Cerebellar nuclear complex (tissue), 1 donor: ENCODE measurements at places on chromosomes 2 and 18.

DNA sequence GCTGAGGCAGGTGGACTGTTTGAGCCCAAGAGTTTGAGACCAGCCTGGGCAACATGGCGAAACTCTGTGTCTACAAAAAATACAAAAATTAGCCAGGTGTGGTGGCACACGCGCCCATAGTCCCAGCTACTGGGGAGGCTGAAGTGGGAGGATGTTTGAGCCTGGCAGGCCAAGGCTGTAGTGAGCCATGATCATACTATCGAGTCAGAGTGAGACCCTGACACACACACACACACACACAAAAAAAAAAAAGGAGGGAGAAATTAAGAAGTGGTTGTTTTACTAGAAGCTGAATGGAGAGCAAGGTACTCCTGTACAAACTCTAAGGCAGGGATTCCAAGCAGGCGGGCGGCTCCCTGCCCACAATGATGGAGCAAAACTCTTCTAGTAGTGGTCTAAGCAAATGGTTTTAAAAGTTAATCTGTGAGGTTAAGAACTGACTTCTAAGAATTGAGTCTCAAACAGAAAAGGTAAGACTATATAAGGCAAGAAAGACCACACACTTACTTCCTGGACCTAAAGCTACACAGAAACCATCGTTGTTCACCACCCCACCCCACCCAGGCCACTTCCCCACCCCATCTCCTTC is 2.6 kb downstream of the ANKRD44 start:
- no peak for DNase-seq

DNA sequence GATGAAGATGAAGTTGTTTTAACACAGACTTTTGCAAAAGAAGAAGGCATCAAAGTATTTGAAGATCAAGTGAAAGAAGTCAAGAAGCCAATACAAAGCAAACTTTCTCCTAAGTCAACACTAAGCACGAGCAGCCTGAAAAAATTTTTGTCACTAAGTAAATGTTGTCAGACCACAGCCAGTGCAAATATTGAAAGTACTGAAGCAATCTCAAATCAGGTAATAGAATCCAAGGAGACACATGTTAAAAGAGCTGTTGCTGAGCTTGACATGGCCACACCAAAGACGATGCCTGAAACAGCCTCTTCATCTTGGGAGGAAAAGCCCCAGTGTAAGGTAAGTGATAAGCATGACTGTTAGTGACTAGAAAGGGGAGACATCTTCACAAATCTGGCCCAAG is 75.1 kb downstream of the FSIP2 start:
- DNase-seq, result no peak

DNA sequence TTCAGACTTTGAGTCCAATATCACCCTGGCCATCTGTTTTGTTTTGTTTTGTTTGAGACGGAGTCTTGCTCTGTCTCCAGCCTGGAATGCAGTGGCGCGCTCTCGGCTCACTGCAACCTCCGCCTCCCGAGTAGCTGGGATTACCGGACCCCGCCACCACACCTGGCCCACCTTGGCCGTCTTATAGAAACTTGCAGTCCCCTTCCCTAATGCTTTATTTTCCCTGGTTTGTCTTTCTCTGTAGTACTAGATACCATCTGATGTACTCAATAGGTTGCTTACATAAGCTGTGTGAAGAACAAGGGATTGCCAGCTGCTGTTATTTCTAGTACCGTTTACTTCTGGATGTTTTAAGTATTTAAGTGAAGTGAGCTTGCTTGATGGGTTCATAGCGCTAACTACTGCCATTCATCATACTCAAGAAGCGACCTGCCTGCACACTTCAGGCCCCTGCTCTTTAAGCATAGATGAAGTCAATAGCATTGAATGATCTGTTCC is 1.2 kb downstream of the RPL31 start:
- DNase-seq, result no peak

DNA sequence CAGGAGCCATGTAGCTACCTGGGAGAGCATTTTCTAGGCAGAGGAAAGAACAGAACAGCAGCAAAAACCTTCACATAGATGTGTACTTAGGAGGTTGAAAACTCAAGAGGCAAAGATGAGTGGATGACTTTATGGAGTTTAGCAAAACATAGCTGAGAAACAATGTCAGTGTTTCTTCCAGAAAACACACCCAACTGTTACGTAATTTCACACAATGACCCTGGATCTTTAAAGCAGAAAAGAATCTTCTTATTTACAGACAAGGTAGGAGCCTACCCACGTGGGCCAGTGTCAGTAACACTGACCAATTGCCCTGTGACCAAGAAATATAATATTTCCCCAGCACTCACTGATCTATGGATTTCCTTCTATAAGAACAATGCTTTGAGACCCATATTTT is 254.6 kb downstream of the CDH20 start:
- DNase-seq, result no peak

DNA sequence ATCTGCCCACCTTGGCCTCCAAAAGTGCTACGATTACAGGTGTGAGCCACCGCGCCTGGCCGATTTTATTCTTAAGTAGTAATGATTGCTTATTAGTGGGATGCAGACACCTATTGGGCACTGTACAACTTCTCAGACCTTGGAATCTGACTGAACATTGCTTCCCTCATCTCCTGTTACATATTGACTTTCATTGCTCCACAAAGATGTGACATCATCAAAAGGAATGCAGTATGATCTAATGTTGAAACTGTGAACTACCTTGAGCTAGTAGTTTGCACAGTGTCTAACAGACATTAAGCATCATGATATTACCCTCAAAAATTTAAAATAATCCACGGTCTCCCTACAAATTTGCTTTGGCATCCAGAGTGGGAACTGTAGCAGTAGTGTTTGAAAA is 109.8 kb upstream of the SIX2 start:
- no peak for DNase-seq

GRCh38 chr18:37577051-37577611 is 11.5 kb upstream of the CELF4 start:
- no peak for DNase-seq
